ENCODE measurements at places on chromosomes 1 and 21.

GRCh38 chr1:14613926-14614325 is 15.4 kb downstream of the KAZN start:
- DNase-seq, result no peak

GRCh38 chr1:58898739-58899586 is 115.1 kb upstream of the JUN start:
- DNase-seq, result no peak

DNA sequence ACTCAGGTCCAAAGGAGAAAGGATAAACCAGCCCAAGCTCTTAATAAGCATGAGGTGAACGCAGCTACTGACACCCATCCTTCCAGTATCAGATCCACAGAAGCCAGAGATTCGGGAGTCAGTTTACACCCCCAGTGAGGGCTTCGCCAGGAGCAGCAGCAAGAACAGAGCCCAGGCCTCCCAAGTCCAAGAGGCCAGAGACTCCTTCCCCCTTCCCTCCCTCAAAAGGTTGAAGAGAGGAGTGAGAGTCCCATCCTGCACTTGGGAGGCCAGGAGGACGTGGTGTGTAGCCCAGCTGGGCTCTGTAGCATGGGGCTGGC is 72.8 kb downstream of the MRPL37 start:
- DNase-seq, result no peak

DNA sequence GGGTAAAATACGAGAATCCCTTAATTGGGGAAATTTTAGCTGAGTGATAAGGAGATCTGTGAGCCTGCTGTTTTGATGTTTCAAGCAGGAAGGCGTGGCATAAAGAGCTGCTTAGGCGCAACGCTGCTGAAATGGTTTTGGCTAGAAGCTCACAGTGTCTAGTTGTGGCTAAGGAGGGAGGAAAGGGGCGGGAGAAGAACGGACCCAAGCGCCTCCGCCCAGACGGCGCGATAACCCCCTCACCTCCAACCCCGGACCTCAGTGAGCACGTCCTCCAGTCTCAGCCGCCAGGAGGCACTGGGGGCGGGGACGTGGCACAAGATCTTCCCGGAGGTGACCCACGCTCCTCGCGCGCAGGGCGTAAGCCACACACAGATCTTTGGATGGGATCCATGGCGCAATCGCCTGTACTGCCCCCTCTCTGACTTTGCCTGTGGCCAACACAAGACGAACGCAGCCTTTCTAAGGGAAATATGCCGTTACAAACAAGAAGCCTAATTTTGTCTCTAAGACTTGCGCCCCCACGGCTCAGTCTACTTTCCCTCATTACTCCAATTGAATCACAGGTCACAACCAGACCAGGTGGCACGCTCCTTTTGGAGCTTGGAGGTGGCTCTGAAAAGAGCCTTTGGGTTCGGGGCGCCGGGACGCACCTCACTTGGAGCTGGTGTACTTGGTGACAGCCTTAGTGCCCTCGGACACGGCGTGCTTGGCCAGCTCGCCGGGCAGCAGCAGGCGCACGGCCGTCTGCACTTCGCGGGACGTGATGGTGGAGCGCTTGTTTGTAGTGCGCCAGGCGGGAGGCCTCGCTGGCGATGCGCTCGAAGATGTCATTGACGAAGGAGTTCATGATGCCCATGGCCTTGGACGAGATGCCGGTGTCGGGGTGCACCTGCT is 23.4 kb upstream of the RNF187 start:
- DNase-seq, result no peak

GRCh38 chr1:67590329-67590728 is 94.7 kb upstream of the GADD45A start:
- DNase-seq, result no peak

DNA sequence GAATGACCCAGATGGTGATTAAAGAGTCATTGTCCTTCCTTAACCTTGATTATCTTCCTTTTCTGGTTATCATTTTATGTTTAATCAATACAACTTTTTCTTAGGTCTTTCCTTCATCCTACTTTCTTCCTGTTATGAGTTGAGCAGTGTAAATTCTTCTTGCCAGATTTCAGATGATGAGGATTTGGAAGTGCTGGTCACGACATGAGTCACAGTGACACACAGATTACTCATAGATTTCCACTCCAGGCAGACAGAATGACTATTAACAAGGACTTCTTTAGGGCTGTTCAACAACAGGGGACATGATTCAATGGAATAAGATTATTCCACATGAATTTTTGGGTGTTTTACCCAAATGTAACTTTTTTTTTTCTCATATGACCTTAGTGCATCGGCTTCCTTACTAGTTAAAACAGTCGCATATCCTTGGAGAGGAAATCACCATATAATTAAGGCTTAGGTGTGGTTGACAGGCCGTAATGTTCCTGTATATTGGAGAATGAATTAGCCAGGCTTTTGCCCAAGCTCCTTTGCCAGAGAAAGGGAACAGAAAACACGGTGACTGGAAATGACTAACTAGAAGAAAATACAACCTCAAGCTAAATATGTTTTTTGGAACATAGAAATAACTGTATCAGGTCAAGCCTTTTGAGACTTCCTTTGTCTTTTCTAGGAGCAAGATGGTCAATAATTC is 44.2 kb downstream of the PRRX1 start:
- peak; percentile 88 for DNase-seq

DNA sequence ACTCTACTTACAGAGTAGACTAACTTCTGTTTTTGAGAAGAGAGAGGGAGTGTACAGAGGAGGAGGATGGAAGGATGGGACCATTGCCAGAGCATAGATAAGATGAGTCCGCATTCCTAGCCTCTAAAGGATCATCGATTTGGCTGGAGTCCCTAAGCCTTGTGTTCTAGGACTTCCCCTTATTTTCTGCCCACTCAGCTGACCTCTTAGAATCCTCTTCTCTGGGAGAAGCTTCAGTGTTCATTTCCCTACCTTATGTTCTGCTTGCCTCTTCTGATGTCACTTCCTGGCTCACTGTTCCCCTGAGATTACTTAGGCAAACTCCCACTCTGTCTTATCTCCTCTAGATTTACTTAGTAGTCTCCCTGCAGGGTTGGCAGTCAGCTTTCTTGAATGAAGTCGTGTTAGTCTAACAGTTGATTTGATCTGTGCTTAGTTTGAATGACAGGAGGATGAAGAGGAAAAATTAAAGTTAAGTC is 156.7 kb downstream of the SYT2 start:
- DNase-seq, result no peak

- no peak for DNase-seq
Measured at GRCh38 chr1:59076612-59077011, 220.3 kb upstream of the FGGY start.

DNA sequence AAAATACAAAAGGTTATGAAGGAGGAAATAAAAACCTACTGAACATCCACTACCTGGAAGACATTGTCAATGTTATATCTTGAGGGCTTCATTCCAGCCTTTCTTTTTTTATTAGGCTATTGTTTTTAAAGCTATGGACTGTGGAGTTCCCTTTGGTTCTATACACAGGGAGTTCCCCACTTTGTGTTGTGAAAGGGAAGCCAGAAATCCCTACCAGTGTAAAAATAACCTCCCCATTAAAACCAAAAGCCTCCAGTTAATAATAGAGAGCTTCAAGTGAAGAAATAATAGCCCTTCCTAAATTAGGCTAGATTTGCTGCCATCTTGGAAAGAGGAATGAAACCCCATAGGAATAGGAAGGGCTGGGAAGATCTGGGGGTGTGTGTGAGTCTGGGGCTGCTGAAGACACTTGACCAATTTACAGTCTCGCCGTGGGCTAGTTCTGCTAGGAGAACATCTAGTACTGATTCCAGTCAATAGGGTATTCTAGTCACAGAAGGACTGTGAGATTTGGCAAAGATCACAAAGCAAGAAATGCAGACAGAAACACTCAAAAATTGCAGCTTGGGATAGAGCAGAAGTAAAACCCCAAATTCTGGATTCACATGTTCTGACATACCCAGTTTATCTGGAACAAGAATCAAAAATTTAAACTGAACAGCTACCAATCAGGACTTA is 32.4 kb upstream of the PTGFRN start:
- no peak for DNase-seq

Data from fibroblast of skin of left quadriceps (primary cell).